GM23338 (cell line): ENCODE measurements at places on chromosomes 4 and X. TPM values are rescaled to one million over a fixed set of nuclear protein-coding genes. Genes with fewer than 3 reads are reported as not detected.

DNA sequence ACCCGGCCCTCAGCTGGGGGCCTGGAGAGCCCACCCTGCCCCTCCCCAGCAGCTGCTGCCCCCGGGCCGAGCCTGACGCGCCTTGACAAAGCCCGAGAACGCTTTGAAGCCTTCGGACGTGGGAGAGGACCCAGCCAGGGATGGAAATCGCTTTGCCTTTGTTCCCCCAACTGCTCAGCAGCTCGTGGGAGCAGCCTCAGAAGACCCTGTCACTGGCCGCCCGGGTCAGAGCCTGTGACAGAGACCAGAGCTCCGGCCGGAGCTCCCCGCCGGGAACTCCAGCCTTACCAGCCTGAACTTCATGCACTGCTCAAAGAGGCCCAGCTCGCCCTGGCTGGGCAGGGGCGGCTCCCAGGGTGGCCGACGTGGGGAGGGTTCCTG, 2.6 kb upstream of the SLC6A8 start:
- DNase-seq = no peak

DNA sequence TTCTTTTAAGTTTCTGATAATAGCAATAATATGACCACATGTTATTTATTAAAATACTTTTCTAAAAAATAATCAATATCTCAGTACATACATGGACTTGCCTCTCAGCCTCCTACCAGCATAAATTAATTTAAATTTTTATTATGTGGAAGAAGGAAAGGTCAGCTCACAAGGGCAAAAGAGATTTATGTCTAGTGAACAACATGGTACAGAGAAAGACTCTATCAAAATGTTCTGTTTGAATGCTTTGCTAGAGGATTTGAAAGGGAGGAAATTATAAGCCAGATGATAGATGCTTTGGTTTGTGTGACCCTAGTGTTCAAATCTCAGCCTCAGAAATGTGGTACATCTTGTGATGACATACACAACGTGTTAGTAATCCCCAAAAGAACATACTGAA, 94.3 kb downstream of the DKK2 start:
- no peak for DNase-seq

GRCh38 chr4:3373468-3373867, 68.3 kb upstream of the HGFAC start:
- no peak for DNase-seq

DNA sequence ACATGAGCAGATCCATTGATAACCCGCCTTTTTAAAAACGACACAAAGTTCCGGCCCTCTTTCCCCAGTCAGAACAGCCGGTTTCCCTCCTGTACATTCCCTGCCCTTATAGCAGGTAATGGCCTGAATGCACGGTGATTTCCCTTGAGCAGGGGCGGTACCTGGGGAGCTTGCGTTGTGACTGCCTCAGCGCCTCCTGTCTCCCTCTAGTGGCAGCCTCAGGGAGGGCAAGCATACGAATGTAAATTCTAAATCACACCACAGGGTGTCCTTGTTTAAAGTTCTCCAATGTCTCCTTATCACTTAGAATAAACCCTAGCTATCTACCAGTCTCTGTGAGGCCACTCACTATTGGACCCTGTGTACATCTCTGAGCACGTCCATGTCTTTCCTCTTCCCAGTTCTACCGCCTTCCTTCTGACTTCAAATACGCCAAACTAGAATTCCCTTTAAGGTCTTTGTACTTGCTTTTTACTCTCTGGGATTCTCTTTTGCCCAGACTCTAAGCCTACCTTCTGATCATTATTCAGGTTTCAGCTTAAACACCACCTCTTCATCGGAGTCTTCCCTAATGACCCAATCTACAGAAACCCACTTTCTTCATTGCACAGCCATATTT, 18.4 kb upstream of the LDB2 start:
- peak; percentile 95 for DNase-seq

DNA sequence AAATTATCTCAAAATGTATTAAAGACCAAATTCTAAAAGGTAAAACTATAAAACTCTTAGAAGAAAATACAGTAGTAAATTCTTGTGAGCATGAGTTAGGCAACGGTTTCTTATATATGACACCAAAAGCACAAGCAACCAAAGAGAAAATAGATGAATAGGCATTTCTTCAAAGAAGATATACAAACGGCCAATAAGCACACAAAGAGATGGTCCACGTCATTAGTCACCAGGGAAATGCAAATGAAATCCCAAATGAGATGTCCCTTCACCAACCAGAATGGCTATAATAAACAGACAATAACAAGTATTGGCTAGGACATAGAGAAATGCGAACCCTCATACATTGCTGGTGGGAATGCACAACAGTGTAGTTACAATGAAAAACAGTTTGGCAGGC, 44.6 kb downstream of the RAB33A start:
- DNase-seq = no peak

DNA sequence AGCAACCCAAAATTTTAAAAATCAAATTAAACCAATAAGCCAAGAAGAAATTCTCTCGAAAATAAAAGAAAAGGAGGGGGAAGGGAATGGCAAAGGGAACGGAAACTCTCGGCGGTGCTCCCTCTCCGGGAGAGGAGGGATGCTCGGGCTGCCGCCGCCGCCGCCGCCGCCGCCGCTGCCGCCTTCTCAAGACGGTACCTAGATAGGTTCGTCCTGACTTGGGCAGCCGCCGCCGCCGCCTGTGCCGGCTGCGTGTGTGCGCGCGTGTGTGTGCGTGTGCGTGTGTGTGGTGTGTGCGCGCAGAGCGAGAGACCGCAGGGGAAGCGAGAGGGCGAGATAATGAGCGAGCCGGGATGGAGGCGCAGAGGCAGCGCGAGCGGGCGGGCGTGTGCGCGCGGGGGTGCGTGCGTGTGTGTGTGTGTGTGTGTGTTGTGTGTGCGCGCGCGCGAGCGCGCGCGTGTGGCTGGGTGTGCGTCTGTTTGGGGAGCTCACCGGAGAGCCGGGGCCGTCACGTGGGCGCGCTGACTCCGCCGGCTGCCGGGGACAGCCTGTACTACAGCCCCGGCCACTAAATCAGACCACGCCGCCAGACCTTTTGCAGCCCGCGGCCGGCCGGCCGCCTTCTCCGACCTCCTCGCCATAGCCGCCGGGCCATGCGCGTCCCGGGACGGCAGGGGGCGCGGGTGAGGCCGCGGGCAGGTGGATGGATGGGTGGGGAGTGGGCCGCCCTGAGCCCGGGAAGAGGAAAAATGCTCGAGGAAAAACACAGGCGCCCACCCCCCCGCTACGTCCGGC, 111.6 kb downstream of the DHX15 start:
- DNase-seq = peak; percentile 93

- no peak for DNase-seq
Measured at GRCh38 chr4:105683038-105683437, 25.5 kb downstream of the INTS12 start.

GRCh38 chr4:39326468-39326977, 39.6 kb downstream of the RFC1 start:
- no peak for DNase-seq

Gene UGT2B10
- polyA plus RNA-seq = not detected in 2 replicates

Gene HEPH
- 9.7 and 10.1 TPM in 2 replicates for polyA plus RNA-seq

Gene ENPEP
- polyA plus RNA-seq = 0.28 and 0.79 TPM in 2 replicates
